NCI-H460 (cell line): ENCODE measurements at places on chromosomes 1 and 21. TPM values are rescaled to one million over a fixed set of nuclear protein-coding genes. Genes with fewer than 3 reads are reported as not detected.
A peak's percentile ranks its signal among the peaks of the same experiment; 100 is the strongest.

The AGMAT gene
- 4.0 and 4.2 TPM in 2 replicates for total RNA-seq

GRCh38 chr1:97999320-97999719 lies 78.5 kb upstream of the DPYD start:
- no peak for DNase-seq

DNA sequence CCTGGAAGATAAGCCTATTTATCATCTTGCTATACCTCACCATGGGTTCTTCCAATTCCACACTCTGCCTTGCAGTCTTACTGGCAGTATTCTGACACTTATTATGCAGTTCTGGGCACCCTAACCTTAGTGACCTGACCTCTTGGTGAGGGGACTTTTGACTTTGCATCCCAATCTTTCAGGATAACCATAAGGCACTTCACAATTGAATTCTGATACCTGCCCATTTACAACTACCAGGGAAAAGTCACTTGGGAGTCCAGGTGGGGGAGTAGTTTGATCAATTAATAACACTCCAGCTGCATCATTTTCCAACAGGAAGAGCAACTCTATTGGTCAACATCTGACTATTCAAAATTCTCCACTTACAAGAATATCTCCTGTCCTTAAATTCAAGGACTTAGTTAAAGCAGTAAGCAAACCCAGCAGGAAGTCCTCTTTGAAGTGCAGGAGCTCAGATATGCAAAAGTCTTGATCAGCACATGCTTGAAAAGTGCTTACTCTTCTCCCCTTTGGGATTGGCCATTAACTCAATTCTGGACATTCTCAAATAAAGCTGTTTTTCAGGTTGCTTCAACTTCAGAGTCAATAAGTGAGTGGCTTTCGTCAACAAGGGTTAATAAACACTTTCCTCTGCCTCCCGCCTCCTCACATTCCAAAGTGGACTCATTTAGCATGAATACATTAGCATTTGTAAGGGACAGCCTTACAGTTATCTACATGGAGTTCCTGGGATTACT lies 177.4 kb upstream of the NRIP1 start:
- no peak for DNase-seq

DNA sequence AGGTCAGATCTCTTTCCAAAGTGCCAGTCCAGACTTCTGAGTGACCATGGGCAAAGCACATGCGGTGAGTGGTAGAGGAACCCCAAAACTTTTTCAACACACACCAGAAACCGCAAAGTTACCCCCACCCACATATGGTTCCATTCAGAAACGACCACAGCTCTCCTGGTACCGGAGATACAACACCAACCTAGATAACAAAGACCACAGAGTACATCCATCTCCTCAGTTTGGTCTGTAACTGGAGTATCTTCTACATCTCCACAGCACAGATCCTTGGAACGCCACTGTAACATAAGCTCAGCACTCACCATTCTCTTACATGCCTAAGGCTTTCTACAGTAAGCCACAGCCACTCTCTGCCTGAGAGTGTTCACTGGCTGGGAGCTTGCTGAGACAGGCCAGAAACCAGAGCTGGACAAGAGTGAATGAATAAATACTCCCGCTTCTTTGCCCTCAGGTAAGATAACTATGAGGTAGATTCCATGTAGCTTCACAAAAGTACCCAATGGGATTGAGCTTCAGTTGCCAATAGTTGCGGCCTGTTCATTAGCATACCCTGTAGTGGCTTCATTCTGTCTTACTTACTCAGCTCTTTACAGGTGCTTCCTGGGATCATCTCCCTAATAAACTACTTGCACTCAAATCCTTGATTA lies 81.8 kb downstream of the SMYD3 start:
- no peak for DNase-seq

- DNase-seq: no peak
Observed at GRCh38 chr1:206002160-206002559, 1.0 kb downstream of the RAB7B start.

The KIF14 gene
- total RNA-seq: 29.4 and 34.3 TPM in 2 replicates

GRCh38 chr1:60130703-60131102 lies 57.1 kb upstream of the C1orf87 start:
- DNase-seq: no peak

- DNase-seq: no peak
Observed at GRCh38 chr1:154304664-154305337, 16.1 kb upstream of the AQP10 start.

GRCh38 chr21:28872218-28872617 lies 120.5 kb downstream of the LTN1 start:
- DNase-seq: no peak

- DNase-seq: no peak
Observed at GRCh38 chr1:61353797-61354406, 271.5 kb downstream of the NFIA start.

DNA sequence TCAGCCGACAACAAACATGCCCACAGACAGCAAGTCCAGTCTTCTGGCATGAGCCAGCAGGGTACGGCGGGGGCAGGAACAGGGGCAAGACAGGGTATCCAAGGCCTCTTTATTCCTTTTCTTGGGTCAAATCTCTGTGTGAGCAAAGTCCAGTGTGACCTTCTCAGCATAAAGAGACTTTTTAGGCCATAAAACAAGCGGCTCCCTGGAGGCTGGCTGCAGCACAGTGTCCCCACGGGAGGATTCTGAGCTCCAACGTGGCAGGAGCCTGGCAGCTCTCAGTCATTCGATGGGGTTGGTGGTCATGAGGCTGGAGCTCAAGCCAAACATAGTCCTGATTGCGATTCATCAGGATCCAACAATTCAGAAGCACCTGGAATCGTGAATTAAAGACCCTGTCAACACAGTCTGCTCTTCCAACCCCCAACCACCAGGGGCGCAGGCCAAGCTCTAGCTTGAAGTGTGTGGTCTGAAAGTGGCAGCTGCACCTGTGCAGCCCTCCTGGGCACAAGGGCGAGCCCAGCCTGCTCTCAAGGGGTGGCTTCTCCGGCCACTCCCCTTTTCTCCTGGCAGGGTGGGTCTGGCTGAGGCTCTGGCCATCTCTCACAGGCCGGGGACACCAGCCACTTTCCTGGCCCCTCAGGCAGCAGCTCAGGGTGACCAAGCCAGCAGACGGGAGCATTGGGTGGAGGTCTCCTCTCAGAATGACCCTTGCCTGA lies 62.1 kb downstream of the SLC66A1 start:
- no peak for DNase-seq

DNA sequence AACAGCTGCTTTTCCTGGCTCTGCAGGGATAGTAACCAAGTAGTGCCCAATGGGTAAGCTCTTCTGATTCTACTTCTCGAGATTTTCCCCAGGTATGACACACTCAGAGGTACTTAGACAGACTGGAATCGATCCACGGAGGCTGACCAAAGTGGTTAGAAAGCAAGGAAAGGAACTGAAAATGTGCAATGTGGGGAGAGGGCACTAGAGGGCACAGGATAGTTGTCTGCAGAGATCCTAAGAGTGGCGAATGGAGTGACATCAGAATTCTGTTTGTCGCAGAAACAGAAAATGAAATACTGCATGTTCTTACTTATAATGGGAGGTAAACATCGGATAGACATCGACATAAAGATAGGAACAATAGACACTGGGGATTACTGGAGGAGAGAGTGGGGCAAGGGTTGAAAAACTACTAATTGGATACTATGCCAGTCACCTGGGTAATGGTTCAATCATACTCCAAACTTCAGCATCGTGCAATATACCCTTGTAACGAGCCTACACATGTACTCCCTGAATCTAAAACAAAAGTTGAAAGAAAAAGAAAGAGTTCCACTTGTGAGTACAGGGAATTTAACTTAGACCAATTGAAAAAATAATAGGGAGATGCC lies 23.3 kb downstream of the CYP2J2 start:
- DNase-seq: peak; percentile 13

DNA sequence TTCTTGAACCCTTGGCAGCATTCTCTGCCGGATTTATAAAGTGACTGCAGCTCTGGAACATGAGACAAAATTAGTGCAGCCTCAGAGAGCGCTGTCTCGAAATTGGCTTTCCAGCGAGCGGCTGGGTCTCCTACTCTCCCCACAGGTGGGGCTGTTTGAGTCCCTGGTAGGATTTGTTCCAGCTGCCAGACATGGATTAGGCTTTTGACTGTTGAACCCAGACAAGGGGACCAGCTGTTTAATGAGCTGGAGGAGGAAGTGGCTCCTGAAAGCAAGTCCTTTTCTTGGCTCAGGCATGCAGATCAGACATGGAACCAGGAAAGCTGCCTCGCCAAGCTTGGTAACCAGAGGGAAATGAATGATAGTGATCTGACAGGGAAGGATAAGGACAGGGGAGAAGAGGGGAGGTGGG lies 69.6 kb downstream of the UBIAD1 start:
- no peak for DNase-seq

- no peak for DNase-seq
Observed at GRCh38 chr1:98331243-98331642, 330.3 kb upstream of the SNX7 start.

DNA sequence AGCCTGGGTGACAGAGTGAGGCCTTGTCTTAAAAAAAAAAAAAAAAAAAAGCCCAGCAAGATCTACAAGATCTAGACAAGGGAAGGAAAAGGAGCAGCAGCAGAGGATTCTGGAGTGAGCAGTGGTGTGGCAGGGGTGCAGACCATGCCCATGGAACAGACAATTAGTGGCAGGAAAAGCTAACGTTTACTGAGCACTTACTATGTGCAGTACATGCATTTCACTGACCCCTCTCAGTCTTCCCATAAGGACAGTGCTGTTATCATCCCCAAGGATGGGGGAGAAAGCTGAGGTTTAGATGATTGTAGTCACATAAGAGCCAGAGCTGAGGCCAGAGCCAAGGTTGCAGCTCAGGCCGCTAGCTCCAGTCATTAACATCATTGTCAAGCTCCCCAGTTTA lies 5.9 kb downstream of the PODN start:
- no peak for DNase-seq

DNA sequence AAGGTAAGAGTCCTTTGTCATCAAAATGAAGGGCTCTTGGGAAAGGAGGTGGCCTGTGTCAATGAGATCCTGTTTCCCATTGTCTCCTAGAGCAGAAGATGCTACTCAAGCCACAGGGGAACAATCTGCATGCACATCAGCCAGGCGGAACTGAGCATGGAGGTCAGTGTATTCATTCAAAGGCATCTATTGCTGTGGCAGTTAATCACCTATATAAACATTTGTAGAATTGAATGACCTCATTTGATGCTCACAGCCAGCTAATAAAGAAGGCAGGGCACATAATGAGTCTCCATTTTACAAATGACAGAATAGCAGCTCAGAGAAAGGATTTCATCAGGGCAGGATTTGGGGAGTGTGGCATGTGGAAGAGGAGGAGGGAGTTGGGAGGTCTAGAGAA lies 5.7 kb upstream of the FYB2 start:
- no peak for DNase-seq

- no peak for DNase-seq
Observed at GRCh38 chr1:231200388-231201031, 38.7 kb downstream of the TRIM67 start.

DNA sequence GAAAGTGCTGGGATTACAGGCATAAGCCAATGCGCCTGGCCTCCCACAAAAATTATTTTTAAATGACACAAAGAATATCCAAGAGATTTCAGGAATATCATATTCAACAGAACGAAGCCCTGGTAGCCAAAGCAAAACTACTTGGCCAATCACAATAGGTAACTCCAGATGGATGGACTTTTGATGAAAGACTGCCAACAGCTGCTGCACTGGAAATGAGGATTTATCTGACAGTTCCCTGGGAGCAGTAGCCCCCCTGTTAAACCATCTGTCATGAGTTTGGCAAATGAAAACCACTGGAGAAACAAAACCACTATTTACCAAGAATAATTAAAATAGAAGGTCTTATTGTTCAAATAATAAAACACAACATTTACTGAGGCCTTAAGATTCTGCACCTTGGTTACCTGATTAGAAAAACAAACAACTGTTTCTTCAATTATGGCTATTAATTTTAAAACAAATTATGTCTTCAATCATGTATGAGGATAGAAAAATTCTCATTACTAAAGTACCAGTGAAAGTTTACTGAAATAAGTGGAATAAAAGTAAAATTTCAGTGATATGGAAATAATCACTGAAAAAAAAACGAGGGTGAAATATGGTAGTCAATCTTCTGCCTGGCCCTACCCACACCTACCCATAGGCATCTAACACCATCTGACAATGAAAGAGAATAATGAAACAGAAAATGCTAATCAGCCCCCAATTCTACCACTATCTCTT lies 34.3 kb upstream of the PSMG1 start:
- no peak for DNase-seq

DNA sequence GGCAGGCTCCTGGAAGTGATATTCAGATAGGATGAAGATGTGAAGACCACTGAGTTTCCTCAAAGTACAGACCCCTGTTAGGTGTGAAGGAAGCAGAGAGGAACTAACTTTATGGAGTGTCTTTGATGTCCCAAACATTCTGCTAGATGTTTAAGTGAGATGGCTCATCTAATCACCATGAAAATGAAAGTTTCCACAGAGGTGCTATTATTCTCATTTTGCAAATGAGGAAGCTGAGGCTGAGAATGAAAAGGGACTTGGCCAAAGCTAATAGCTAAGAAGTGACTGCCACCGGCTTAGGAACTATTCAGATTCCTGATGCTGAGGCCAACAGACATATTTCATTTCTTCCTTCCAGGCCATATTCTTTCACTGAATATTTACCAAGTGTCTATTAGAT lies 45.9 kb upstream of the WLS start:
- DNase-seq: no peak

The MMP23B gene
- 0.15 and 0.78 TPM in 2 replicates for total RNA-seq

GRCh38 chr1:10237157-10237539 lies 26.8 kb downstream of the KIF1B start:
- DNase-seq: no peak

The ADAM30 gene
- total RNA-seq: not detected in 2 replicates

GRCh38 chr1:43049481-43049880 lies 90.8 kb upstream of the SLC2A1 start:
- no peak for DNase-seq

DNA sequence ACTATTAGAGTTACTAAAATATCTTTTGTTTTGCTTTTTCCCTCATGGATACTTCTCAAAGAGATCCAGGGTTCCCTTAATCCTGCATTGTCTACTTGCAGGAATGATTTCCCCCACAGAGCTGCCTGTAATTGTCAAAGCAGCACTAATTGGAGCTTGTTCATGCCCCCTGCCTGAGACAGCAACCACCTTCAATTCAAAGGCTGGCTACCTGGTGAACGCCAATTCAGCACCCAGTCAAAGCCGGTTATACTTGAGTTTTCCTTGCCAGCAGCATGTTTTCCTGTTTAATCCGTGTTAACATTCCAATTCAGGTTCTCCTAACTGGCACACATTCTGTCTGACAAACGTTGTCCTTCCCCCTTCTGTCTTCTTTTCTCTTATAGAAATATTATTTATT lies 382.9 kb downstream of the NTNG1 start:
- no peak for DNase-seq

The ACTL8 gene
- not detected in 2 replicates for total RNA-seq

The SLC16A4 gene
- 412 and 417 TPM in 2 replicates for total RNA-seq

The PIAS3 gene
- 18.6 and 19.9 TPM in 2 replicates for total RNA-seq

DNA sequence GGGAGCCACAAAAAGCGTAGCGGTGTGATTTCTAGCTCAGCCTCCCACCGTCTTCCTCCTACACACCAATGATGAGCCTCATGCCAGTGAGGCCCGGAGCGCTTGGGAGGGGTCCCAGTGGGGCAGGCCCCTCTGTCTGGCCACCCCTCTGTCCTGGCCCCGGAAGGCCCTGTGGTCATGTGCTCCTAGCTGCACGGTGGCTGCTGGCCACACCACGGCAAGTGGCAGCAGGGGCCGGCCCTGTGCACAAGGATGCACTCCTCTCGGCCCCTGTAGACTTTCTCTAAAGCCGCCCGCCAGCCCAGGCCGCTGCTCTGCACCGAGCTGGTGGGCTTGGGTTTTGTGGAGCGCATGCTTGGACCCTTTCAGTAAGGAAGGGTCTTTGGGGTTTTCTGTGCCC lies 53.6 kb downstream of the KCNAB2 start:
- DNase-seq: no peak

GRCh38 chr1:23585321-23586022 lies 26.2 kb upstream of the ID3 start:
- DNase-seq: peak; percentile 93

- DNase-seq: peak; percentile 52
Observed at GRCh38 chr1:21232044-21232443, 55.3 kb upstream of the EIF4G3 start.
